Articular chondrocyte of knee joint (primary cell): ENCODE measurements at places on chromosomes 6 and 20. TPM values are rescaled to one million over a fixed set of nuclear protein-coding genes. Genes with fewer than 3 reads are reported as not detected.

Gene BTN1A1
- not detected in 2 replicates for total RNA-seq

Gene PBOV1
- not detected in 2 replicates for total RNA-seq

Gene RBM24
- total RNA-seq = 0.39 and 1.3 TPM in 2 replicates

Gene SLC22A3
- total RNA-seq = 1.7 and 2.7 TPM in 2 replicates

Gene TAAR2
- not detected in 2 replicates for total RNA-seq

Gene MOCS1
- total RNA-seq = 22.3 and 29.9 TPM in 2 replicates

Gene MAP7
- 0.78 and 1.4 TPM in 2 replicates for total RNA-seq

Gene CYP24A1
- total RNA-seq = 0.26 and 0.43 TPM in 2 replicates

Gene FBXL4
- 19.7 and 26.5 TPM in 2 replicates for total RNA-seq
